ENCODE measurements at places on chromosomes 7 and 10. TPM values are rescaled to one million over a fixed set of nuclear protein-coding genes. Genes with fewer than 3 reads are reported as not detected.

DNA sequence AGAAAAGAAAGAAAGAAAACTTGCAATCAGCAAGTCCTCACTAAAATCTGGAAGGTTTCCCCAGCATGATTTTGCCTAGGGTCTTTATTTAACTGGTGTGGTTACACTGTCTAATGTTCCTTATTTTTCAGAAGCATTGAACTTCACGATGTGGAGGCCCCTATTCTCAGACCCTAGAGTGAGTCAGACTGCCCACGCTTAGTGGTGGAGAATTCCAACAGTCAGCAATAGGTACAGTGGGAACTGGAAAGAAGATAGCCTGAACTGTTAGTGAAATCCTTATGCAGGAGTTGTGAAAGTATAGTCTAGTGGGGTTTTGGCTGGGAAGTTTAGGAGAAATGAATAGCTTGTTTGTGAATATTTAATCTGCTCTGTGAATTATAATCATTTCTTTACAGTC, 115.0 kb downstream of the FZD1 start:
- DNase-seq = no peak

DNA sequence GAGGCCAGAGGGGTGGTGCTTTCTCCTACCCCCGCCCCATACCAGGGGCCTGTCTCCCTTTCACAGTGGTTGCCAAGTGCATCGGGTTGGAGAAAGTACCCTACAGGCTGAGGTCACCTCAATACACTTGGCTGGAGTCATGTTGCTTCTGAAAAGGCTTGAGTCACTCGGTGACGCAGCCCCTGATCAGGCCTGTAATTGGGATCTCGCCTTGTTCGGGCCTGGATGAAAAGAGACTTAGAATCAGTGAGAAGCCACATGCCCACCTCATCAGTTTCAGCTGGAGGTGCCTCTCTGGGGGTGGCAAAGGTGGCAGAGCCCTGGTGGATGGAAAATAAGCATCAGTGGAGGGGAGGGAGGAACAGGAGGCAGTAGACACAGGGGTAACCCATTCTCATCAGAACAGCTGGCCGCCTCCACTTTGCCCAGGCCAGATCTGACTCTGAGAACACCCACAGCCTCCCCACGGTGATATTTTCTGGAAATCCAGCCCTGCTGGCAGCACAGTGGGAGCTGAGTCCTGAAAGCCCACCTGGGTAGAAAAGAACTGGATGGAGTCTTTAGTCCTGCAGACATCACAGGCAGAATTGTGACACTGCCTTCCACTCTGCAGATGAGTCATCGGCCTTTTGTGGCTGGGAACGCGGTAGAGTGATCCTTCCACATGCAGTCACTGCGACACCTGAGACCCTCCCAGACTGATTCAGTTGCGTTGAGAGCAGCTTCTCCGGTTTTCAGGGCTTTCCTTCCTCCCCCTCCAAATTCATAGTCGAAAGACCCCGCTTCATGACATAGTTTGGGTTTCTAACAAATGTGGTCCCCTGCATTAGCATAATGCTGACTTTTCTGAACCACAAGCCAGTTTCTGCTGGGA, 108.0 kb downstream of the GRK5 start:
- peak; percentile 56 for DNase-seq

- no peak for DNase-seq
Measured at GRCh38 chr10:97060441-97061084, 125.2 kb downstream of the SLIT1 start.

Gene TMEM139
- total RNA-seq = 20.3 TPM

Gene FRAT1
- 6.8 TPM for total RNA-seq

Gene MKI67
- 1.3 TPM for total RNA-seq

Data from left ventricle myocardium superior (tissue), 1 donor.